ENCODE measurements at places on chromosomes 5 and 9.

GRCh38 chr5:150402901-150403342 lies 9.8 kb downstream of the CD74 start:
- DNase-seq: no peak

- DNase-seq: no peak
These were observed 33.4 kb downstream of the ARHGAP26 start for GRCh38 chr5:142803428-142804125.

DNA sequence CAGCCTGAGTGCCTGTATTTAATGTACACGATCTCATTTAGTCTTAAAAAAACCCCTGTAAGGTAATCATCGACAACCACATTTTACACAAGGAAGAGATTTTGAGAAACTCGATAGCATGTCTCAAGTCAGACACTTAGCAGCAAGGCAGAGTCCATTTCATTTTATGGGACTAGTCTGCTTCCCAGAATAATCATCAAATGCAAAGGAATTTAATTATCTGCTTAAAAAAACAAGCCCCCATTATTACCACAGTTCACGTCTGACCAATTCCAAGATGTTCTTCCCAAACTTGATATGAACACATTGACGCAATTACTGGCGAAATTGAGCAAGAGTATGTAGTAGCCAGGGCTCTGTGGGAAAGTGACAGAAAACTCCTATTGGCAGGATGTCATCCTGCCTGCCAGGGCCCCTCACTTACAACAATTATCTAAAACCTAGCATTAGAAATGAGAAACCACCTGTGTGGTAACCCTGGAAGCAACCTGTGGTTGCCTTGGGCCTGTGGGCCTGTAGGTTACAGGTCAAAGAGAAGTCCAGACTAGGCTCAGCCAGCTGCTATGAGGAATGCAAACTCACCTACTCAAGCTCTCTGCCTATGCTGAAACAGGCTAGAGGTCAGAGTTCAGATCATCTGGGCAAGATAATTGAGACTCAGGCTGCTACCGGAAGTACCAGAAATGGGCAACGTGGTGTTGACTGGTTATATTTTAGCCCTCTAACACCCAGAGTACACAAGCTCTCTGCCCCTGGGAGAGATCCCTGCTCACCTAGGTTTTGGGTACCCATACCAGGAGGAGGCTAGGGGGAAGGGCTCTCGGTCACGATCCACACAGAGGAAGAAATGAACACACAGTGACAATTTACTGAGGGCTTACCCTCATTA lies 1.6 kb downstream of the B4GALT1 start:
- no peak for DNase-seq

DNA sequence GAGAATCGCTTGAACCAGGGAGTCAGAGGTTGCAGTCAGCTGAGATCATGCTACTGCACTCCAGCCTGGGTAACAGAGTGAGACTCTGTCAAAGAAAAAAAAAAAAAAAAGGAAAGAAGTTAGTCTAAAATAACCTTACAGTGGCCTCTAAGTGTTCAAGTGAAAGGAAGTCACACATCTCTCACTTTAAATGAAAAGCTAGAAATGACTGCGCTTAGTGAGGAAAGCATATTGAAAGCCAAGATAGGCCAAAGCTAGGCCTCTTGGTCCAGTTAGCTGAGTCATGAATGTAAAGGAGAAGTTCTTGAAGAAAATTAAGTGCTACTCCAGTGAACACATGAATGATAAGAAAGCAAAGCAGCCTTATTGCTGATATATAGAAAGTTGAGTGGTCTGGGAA lies 38.1 kb downstream of the ITGA1 start:
- DNase-seq: no peak

DNA sequence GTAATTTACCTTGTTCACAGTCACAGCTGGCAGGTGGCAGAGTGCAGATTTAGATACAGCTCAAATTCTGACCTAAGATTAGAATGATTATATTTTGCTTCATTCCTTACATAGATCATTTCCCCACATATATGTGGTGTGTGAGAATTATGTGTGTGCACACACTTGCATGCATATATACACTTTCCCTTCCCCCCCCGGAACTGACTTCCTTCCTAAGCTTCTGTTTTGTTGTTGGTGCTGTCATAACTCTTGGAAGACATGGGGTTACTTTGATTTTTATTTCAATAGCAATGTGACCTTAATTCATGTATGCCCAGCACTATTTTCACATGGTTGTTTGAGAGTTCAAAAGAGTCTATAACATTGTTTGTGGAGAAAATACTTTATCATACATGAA lies 112.8 kb downstream of the CMYA5 start:
- no peak for DNase-seq

GRCh38 chr5:88708021-88708420 lies 175.0 kb downstream of the MEF2C start:
- DNase-seq: no peak

Data from keratinocyte (primary cell).